ENCODE measurements at places on chromosomes 11 and 22.

GRCh38 chr11:84518631-84519183 lies 1108.4 kb downstream of the DLG2 start:
- no peak for DNase-seq

GRCh38 chr11:110472858-110473257 lies 43.1 kb downstream of the FDX1 start:
- DNase-seq: no peak

DNA sequence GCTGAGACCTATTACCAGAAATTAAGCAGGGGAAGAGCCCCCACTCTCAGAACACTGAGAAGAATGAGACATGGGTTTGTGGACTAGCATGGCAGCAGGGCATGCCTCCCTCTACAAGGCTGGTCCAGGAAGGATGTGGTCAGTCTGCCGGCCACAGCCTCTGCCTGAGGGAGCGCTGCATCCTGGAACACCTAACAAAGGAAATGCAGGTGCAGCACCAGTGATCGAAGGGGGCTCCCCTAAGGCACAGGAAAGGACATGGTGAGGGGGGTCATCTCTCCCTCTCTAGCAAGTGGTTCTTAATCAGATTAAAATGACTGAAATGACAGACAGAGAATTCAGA lies 40.6 kb upstream of the ARL14EP start:
- no peak for DNase-seq

DNA sequence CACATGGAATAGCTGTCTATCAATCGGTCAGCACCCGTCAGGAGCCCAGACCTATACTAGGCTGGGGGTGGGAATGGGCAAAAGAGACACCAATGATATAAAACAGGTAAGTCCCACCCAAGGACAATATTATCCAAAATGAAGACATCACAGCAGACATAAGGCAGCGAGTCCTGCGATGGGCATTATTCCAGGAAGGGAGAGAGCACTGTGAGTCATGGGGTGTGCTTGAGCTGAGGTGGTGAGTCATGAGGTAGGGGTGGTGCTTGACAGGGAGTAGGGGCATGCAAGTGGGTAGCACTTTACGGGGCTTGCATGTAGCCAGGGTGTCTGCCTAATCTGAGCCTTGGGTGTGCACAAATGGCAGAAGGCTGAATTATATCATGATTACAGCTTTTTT lies 605.0 kb upstream of the CADM1 start:
- no peak for DNase-seq

Data from mesothelial cell of epicardium (in vitro differentiated cells).